ENCODE measurements at places on chromosomes 1 and 21.
A peak's percentile ranks its signal among the peaks of the same experiment; 100 is the strongest.

DNA sequence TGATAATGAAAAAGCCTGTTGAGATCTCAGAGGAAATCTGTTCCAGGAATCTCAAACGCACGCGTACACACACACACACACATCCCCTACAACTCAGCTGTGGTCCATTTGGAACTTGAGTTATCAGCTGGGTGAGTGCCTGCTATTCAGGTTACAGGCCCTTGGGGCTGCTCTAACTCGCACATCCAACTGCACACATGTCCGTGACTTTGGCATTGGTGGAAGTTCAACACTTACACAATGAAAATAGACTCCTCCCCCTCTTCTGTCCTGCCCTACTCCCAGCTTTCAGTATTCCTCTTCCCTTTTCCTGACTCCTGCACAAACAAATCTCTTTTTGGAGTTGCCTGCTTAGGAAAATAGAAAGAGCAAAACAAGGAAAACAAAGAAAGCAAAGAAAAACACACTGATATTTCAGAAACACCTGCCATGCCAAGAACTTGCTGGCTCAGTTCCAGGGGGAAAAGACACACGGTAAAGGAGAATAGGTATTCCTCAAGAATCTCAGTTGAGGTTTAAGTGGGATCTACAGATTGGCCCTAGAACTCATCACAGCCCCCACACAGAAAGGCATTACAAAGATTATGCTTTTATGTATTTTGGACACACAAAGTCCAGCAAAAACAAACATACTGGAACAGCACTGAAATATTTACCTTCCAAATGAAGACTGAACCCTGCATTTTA lies 140.9 kb downstream of the TGFBR3 start:
- no peak for DNase-seq

GRCh38 chr1:40648928-40649591 lies 16.4 kb downstream of the RIMS3 start:
- no peak for DNase-seq

- no peak for DNase-seq
Observed at GRCh38 chr1:1120096-1120495, 4.2 kb upstream of the C1orf159 start.

GRCh38 chr1:151858030-151858746 lies 4.7 kb upstream of the THEM5 start:
- DNase-seq: peak; percentile 38

DNA sequence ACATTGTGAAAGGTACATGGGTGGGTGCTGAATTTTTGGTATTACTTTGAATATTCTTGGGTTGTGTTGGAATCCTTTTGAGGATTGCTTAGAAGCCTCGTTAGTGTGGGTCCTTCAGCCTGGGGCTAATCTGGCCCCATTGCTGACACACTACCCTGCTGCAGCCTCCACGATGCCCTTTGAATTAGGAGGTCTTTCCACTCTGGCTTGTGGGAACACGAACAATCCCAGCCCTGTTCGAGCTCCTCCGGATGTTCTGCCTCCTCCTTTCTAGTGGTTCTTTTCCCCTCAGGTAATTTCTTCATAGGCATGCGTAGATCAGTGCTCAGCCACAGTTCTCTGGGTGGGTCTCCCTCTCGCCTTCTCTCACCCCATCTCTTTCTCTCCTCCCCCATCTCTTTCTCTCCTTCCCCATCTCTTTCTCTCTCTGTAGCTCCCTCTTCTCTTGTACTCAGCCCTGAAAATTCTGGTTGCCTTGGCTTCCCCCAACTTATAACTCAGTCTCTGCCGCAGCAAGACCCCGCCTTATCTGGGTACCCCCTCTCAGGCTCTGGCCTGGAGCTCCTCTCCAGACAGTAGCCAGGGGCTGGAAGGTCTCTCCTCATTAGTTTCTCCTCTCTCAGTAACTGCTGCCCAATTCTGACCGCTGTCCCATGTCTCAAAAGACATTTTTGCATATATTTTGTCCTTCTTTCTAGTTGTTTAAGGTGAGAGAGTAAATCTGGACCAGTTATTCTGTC lies 46.0 kb upstream of the SLC19A1 start:
- no peak for DNase-seq

DNA sequence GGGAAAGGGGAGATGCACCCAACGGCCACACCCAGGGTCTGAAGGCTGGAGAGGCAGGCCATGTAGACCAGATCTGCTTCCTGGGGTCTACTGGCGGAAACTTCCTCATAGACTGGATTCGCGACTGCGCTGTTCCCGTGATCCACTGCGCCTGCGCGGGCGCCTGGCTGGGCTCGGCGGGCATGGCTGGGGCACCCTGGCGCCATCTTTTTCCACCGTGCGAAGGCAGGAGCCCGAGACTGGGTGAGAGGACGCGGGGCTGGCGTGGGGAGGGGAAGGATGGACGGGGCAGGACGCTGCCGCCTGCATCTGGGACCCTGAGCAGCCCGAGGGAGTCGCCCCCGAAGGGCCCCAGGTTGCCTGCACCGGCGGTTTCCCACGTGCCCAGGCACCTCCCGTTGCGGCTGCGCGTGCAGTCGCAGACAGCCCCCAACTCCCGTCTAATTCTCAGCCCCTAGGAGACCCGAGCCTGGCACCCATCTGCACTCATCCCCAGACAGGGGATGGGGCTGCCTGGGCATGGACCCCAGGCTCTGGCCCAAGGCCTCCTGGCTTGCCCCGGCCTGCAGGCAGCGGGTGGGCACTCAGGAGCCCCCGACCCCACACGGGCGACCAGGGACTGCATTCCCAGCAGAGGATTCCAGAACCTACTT lies 12.4 kb upstream of the FAM3B start:
- DNase-seq: no peak

DNA sequence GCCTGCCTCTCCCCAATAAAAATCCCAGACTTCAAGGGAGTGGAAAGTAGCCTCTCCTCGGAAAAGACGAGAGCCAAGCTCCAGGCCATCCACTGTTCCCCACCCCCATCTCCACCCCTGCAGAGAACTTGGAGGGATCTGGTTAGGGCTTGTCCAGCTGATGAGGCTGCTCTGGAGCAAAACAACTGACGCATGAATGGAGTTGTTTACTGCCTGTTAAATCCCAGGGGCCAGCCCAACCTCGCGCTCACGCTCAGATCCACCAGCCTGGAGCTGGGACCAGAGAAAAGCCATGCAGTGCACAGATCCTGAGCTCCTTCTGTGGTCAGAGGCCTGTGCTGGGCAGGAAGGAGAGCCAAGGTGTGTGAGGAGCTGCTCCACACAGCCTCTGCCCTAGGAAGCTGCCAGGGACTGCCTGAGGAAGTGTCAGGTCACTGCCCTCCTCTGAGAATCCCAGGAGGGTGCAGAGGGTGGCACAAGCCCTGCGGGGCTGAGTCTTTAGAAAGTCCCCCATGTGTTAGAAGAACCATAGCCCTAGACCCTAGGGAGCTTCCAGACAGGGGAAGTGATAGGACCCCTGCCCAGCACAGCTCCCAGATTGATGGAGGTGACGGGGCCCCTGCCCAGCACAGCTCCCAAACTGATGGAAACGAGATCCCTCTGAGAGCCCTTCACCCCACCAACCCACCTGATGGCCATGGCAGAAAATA lies 109.0 kb upstream of the IPO9 start:
- no peak for DNase-seq

GRCh38 chr21:39196310-39196709 lies 13.1 kb upstream of the PSMG1 start:
- no peak for DNase-seq

DNA sequence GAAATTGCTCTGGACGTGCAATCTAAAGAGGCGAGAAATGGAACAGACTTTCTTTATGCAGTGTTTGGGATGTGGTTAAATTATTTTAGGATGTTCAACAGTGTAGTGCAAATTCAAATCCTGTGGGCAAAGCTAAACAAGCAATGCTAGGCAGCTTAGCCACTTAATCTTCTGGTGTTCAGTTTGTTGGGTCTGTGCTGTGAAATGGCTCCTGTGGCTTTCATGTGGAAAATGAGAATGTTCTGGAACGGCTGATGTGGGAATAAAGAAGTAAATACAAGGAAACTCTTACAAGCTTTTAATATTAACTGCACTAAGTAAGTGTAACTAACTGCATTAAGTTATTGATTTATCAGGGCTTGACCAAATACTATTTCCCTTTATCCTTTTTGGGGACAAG lies 766.6 kb downstream of the ADGRL2 start:
- DNase-seq: no peak

DNA sequence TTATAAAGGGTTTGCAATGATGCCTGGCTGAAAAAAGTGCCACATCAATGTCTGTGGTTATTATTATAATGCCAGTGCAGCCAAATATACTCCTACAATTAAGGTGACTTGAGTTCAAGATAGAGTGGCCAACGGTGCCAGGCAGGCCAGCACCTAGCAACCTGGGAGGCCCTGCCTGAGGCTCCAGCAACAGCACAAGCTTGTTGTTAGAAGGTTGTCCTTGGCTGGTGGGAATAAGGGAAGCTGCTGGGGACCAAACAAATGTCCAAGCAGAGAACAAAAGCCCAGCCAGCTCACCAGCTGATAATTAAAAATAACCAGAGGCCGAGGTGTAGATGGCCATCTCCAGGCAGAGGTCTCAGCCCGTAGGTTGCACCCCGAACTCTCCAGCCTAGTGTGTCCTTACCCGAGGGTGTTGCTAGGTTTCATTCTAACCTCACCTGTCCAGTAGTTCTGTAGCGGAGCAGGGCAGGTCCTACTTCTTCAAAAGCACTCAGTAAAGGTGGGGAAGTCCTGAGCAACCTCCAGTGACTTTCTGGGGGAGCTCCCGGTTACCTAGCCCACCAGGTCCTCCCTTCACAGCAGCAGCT lies 1.9 kb downstream of the TMPRSS2 start:
- DNase-seq: no peak

DNA sequence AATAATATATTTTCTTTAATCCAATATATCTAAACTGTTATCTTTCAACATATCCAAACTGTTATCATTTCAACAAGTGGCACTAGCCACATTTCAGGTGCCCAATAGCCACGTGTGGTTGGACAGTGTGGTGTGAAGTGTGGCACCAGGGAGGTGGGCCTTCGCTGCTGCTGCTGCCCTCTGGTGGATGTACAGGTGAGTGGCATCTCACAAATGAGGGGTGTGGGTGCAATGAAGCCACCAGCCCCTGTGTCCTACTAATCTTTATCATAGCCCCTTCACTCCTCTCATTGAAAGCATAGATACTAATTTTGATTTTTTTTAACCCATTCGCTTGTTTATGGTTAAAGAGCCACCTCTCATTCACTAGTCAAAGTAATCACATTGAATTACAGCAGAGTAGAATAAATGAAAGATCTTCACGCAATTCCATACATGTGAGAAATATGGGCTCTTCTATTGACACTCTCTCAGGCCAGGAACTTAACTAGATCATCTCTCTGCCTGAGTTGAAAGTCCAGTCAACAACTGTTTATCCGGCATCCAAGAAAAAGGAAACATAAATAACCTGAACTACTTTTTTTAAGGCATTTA lies 499.2 kb downstream of the OMA1 start:
- DNase-seq: no peak

GRCh38 chr1:77832901-77833300 lies 53.5 kb downstream of the MIGA1 start:
- DNase-seq: no peak

- DNase-seq: no peak
Observed at GRCh38 chr1:56830052-56830451, 10.8 kb upstream of the FYB2 start.

DNA sequence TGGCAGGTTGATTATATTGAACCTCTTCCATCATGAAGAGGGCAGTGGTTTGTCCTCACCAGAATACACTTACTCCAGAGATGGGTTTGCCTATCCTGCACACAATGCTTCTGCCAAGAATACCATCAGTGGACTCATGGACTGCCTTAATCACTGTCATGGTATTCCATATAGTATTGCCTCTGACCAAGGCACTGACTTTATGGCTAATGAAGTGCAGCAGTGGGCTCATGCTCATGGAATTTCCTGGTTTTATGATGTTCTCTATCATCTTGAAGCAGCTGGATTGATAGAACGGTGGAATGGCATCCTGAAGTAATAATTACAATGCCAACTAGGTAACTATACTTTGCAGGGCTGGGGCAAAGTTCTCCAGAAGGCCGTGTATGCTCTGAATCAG lies 16.6 kb upstream of the GBP6 start:
- DNase-seq: no peak

GRCh38 chr1:46528297-46528955 lies 23.0 kb downstream of the KNCN start:
- peak; percentile 8 for DNase-seq

DNA sequence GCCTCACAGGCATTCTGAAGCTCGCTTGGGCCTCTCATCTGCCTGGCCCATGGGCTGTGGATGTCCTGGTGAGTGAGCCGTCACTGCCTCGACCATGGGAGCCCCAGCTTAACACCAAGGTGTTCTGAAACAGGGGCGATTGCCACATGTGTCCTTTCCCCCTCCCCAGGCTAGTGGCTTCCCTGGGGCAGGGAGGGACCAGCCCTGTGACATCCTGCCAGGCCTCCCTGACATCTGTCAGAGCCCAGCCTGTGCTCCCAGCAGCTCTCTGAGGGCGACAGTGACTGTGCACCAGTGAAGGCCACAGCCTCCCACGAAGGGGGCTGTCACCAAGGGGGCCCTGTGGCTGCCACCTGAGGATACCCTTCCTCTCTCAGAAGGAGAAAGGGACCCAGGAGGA lies 35.9 kb upstream of the CCDC27 start:
- DNase-seq: no peak

DNA sequence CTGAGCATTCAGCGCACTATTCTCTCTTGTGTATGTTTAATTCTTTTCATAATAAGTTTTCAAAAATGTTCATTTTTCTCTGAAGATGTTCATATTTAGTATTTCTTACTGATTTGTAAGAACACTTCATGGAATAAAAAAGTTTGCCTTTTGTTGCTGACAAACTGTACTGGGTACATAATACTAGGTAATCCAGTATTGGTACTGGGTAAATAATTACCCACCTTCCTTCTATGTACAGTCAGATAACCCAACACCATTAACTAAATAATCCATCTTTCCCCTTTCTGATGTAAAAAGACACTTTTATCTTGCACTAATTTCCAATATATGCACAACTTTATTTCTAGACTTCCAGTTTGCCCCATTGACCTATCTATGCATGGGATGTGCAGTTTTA lies 23.9 kb downstream of the APP start:
- no peak for DNase-seq

- peak; percentile 83 for DNase-seq
Observed at GRCh38 chr1:102693345-102693744, 415.0 kb downstream of the COL11A1 start.

GRCh38 chr21:18220498-18220897 lies 24.1 kb upstream of the CHODL start:
- no peak for DNase-seq

DNA sequence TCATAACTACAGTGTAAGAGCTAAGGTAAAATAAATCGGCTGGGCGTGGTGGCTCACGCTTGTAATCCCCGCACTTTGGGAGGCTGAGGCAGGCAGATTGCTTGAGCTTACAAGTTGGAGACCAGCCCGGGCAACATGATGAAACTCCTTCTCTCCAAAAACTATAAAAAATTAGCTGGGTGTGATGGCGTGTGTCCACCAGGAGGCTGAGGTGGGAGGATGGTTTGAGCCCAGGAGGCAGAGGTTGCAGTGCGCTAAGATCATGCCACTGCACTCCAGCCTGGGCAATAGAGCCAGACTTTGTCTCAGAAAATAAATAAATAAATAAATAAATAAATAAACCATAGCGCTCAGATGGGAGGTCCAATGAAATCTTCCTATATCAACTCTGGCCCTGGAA lies 16.7 kb upstream of the FAM110D start:
- DNase-seq: no peak

- DNase-seq: no peak
Observed at GRCh38 chr1:33696962-33697361, 166.9 kb upstream of the HMGB4 start.
